ENCODE measurements at places on chromosomes 16 and 17.

- no peak for DNase-seq
Observed at GRCh38 chr16:87996962-87997880, 46.0 kb downstream of the BANP start.

DNA sequence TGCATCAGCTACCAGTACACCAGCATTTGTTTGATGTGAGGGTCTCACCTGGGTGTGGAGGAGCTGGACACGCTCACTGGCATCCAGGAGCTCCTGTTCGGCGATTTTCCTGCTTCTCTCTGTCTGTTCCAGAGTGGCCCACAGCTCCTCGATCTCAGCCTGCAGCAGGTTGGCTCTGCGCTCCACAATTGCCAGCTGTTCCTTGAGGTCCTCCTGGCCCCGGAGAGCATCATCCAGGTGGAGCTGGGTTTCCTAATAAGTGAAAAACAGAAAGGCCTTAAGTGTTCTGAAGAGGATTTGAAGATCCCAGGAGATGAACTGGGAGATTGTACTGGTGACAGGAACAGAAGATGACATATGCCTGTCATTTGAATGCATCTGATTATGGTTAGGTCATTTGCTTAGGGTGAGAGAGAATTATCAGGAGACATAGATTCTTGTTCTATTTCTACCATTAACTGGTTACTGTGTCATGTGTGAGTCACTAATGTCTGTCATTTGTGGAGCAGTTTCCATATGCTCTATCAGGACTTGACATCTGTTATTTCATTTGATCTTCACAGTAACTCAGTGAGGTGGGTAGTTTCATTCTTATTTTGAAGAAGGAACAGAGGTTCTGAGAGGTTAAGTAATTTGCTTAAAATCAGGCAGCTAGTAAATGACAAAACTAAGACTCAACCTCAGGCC, 21.5 kb upstream of the MYH13 start:
- DNase-seq: no peak

GRCh38 chr16:66273644-66274334, 92.7 kb upstream of the CDH5 start:
- DNase-seq: no peak

- DNase-seq: no peak
Observed at GRCh38 chr17:27544350-27545131, 86.4 kb upstream of the LGALS9 start.

DNA sequence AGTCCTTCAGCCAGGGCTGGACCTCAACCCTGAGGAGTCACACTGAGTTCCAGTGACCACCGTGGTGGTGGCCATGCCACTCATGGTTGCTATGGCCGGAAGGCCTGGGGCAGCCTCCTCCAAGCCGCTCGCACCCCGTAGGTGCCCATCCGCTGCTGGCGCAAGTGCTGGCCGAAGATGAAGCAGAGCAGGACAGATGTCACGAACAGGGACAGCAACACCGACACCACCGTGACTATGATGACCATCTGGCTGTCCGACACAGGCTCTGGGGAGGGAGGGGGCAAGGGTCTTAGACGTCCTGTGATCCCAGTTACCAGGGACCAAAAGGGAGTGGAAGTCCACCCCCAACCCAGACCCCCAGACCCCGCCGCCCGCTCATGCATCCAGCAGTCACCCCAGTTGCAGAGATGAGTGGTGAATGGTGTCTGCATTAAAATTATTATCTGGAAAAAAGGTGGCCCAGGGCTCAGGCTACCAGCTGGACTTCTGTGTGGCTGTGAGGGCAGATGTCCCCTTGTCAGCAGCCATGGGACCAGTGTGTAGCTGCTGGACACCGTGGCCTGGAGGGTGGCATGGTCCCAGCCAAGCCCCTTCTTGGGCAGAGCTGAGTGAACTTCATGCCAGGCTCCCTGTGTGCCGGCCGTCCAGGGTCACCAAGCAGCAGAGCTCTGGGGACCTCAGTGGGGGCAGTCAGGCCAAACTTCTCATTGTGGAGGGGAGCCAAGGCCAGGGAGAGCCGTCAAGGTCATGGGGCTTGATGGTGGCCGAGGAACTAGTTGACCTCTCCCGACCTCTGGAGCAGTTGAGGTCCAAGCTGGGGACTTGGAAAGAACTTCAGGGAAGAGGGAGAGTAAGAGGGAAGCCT, 4.7 kb downstream of the PRR29 start:
- DNase-seq: no peak

- DNase-seq: peak; percentile 54
Observed at GRCh38 chr16:14300705-14301168, 229.6 kb downstream of the MRTFB start.
